Thymus (tissue), 14 donors: ENCODE measurements at places on chromosomes 12 and 14. TPM values are rescaled to one million over a fixed set of nuclear protein-coding genes. Genes with fewer than 3 reads are reported as not detected.

DNA sequence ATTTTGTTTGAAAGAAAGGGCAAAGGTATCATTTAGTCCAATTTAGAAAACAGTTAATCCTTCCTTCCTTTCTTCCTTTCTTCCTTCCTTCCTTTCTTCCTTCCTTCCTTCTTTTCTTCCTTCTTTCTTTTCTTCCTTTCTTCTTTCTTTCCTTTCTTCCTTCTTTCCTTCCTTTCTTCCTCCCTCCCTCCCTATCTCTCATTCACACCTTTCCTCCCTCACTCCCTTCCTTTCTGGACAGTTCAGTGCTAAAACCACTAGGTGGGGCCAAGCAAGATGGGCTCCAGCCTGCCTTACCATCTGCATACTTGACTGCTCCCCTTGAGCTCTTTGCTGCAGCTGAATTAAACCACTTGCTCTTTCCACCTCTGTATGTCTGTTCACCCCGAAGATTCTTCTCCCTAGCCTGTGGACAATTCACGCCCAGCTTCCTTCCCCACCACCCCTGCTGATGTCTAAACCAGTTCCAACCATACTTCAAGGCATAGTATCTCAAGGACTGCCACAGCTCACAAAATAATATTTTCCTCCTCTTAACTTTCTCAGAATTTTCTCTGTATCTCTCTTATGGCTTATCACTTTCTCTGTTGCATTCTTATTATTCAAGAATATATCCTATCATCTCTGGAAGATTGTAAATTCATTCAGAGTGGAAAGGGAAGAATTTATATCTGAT is 78.0 kb downstream of the DBX2 start:
- no peak for DNase-seq

GRCh38 chr14:56918849-56919574 is 108.7 kb upstream of the OTX2 start:
- no peak for DNase-seq

DNA sequence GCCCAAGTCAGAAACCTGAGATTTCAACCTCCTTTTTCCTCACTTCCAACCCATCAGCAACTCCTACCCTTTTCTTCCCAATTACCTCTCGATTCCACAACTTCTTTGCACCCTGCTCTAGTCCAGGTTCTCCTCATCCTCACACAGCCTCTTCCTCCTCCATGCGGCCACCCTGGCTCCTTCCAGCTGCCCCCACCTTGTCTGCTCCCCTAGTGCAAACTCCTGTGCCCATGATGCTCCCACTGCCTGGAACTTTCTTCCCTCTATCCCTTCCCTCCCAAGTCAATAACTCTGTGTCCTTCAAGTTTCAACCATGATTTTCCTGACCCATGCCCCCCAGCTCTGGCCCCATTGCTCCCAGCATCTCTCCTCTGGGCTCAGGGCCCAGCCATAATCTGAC is 17.3 kb downstream of the SELPLG start:
- DNase-seq: no peak

- DNase-seq: no peak
Measured at GRCh38 chr12:18267427-18268099, 6.2 kb downstream of the PIK3C2G start.

- DNase-seq: no peak
Measured at GRCh38 chr14:105682956-105683570, 156.7 kb downstream of the TMEM121 start.

Gene CCDC175
- not detected for polyA plus RNA-seq

Gene ASIC1
- polyA plus RNA-seq: 3.6 TPM

Gene HRK
- 1.9 TPM for polyA plus RNA-seq

Gene RAD52
- 13.3 TPM for polyA plus RNA-seq

Gene ETNK1
- polyA plus RNA-seq: 63.8 TPM

Gene NOP9
- 7.9 TPM for polyA plus RNA-seq
